ENCODE measurements at places on chromosomes 6 and 20.
A peak's percentile ranks its signal among the peaks of the same experiment; 100 is the strongest.

GRCh38 chr6:74717591-74717990, 488.3 kb downstream of the COL12A1 start:
- H3K27ac ChIP-seq = no peak overlapping the region
- H3K4me3 ChIP-seq = no peak overlapping the region
- no peak for DNase-seq
- H3K4me1 ChIP-seq = no peaks in the 10 kb centered on the region

- no peak for DNase-seq
- no peaks in the 10 kb centered on the region for H3K36me3 ChIP-seq
- peaks cover 31% of the 10 kb centered on the region for H3K27me3 ChIP-seq
- H3K4me3 ChIP-seq = no peak overlapping the region
- peaks cover 5% of the 10 kb centered on the region for H3K4me1 ChIP-seq
Observed at GRCh38 chr20:3728876-3729275, 3.6 kb upstream of the HSPA12B start.

GRCh38 chr6:80129485-80129884, 23.0 kb downstream of the BCKDHB start:
- no peak for DNase-seq
- H3K36me3 ChIP-seq = peaks cover 32% of the 10 kb centered on the region
- H3K4me1 ChIP-seq = no peaks in the 10 kb centered on the region
- H3K27ac ChIP-seq = no peak overlapping the region

GRCh38 chr6:92023410-92023966, 1395.9 kb downstream of the EPHA7 start:
- H3K27me3 ChIP-seq = no peaks in the 10 kb centered on the region
- H3K27ac ChIP-seq = no peak overlapping the region
- H3K36me3 ChIP-seq = no peaks in the 10 kb centered on the region
- no peak for DNase-seq
- no peaks in the 10 kb centered on the region for H3K4me1 ChIP-seq
- H3K4me3 ChIP-seq = no peak overlapping the region

- H3K36me3 ChIP-seq = no peaks in the 10 kb centered on the region
- no peaks in the 10 kb centered on the region for H3K4me1 ChIP-seq
- H3K27me3 ChIP-seq = peaks cover 6% of the 10 kb centered on the region
- no peak overlapping the region for H3K4me3 ChIP-seq
Observed at GRCh38 chr6:163383912-163384311, 30.6 kb upstream of the QKI start.

DNA sequence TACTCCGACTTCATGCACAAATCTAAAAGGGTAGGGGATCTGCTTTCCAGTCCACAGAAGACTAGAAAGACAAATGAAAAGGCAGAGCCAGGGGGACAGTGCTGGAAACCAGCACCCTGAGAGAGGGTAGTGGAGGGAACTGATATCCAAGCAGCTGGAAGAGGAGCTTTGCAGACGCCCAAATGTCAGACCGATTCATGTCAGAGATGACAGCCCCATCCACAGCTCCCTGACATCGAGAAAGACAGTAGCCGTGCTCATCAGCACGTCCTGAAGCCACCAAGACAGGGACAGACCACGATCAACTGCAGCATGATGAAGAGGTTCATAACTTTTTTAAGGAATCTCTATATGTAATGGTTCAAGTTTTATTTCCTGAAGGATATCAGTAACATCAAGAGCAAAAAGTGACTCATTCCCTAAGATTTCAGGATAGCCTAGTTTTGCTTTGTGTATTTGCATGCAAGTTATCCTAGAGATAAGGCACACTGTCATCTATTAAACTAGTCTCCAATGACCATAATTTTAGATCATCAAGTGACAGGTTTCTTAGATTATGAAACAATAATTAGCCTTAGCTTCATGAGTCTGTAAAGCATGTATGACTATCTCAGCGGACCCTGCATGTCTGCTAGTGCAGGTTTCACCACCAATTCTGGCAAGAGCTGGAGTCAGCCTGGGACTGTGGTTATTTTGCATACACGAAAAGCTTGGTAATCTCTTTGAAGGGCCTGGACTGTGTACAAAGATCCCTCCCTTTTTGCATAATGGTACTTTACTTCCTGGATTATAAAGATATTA, 43.0 kb downstream of the PRDM1 start:
- H3K36me3 ChIP-seq = no peaks in the 10 kb centered on the region
- H3K4me3 ChIP-seq = no peak overlapping the region
- H3K4me1 ChIP-seq = peaks cover 18% of the 10 kb centered on the region
- H3K27ac ChIP-seq = no peak overlapping the region
- no peaks in the 10 kb centered on the region for H3K27me3 ChIP-seq

- DNase-seq = no peak
- no peak overlapping the region for H3K4me3 ChIP-seq
- H3K36me3 ChIP-seq = no peaks in the 10 kb centered on the region
- H3K4me1 ChIP-seq = peaks cover 3% of the 10 kb centered on the region
- H3K27ac ChIP-seq = no peak overlapping the region
Observed at GRCh38 chr6:80094017-80094416, 12.5 kb upstream of the BCKDHB start.

GRCh38 chr20:61932711-61933480, 132.8 kb downstream of the TAF4 start:
- no peak overlapping the region for H3K27ac ChIP-seq
- peaks cover 12% of the 10 kb centered on the region for H3K27me3 ChIP-seq
- no peaks in the 10 kb centered on the region for H3K36me3 ChIP-seq

- no peaks in the 10 kb centered on the region for H3K36me3 ChIP-seq
- H3K27ac ChIP-seq = no peak overlapping the region
- H3K4me1 ChIP-seq = no peaks in the 10 kb centered on the region
- no peaks in the 10 kb centered on the region for H3K27me3 ChIP-seq
- no peak overlapping the region for H3K4me3 ChIP-seq
- no peak for DNase-seq
Observed at GRCh38 chr6:40437631-40438030, 149.5 kb downstream of the LRFN2 start.

- peaks cover 2% of the 10 kb centered on the region for H3K4me1 ChIP-seq
- DNase-seq = no peak
- no peak overlapping the region for H3K27ac ChIP-seq
- H3K4me3 ChIP-seq = no peak overlapping the region
- H3K36me3 ChIP-seq = peaks cover 17% of the 10 kb centered on the region
Observed at GRCh38 chr20:35947489-35947888, 6.8 kb downstream of the SCAND1 start.

- no peaks in the 10 kb centered on the region for H3K27me3 ChIP-seq
- no peak overlapping the region for H3K4me3 ChIP-seq
- H3K36me3 ChIP-seq = no peaks in the 10 kb centered on the region
Observed at GRCh38 chr6:77092971-77093370, 370.3 kb downstream of the HTR1B start.

GRCh38 chr6:112680091-112680490, 333.0 kb downstream of the RFPL4B start:
- no peak for DNase-seq
- no peak overlapping the region for H3K27ac ChIP-seq
- no peak overlapping the region for H3K4me3 ChIP-seq
- peaks cover 4% of the 10 kb centered on the region for H3K27me3 ChIP-seq

DNA sequence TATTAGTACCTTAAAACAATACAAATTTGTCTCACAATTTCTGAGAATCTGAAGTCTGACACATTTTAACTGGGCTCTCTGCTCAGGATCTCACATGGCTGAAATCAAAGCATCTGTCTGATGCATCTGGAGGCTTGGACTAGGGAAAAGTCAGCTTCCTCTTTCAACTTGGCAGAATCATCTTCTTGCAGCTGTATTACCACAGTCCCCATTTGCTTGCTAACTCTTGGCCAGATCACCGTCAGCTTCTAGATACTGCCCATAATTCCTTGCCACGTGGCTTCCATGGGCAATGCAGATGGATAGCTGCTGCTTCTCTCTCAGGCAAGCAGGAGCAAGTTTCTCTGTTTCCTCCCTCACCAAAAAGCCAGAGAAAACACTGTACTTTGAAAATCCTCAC, 1106.4 kb upstream of the CITED2 start:
- H3K36me3 ChIP-seq = no peaks in the 10 kb centered on the region
- no peaks in the 10 kb centered on the region for H3K4me1 ChIP-seq
- no peaks in the 10 kb centered on the region for H3K27me3 ChIP-seq
- DNase-seq = no peak
- H3K4me3 ChIP-seq = no peak overlapping the region

DNA sequence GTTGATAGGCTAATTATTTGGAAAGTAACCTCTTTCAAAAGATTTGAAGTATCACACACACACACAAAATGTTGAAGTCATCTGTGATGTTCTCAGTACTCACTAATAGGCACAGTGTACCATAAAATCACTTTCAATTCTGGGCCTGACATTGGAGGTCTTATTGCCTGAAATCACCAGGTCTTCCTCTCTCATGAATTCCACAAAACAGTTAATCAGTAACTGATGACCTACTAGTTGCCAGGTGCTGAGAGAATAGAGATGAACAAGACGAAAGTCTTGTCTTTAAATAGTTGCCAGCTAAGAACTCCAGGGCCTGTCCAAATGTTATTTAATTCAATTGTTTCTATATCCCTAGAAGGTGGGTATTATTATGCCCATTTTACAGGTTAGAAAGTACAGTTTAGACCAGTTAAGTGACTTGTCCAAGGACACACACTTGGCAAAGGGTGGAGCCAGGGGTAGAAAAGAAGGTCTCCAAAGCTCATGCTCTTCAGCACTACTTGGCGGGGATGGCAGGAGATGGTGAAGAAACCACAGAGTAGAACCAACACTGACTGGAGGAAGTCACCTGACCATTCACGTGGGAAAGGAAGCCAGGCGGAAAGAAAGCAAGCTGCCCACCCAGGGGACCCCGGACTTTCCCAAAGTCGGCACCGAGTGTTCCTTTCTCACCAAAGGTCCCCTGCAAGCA, 116.4 kb downstream of the KIF6 start:
- no peak overlapping the region for H3K27ac ChIP-seq
- H3K36me3 ChIP-seq = no peaks in the 10 kb centered on the region
- no peak for DNase-seq

DNA sequence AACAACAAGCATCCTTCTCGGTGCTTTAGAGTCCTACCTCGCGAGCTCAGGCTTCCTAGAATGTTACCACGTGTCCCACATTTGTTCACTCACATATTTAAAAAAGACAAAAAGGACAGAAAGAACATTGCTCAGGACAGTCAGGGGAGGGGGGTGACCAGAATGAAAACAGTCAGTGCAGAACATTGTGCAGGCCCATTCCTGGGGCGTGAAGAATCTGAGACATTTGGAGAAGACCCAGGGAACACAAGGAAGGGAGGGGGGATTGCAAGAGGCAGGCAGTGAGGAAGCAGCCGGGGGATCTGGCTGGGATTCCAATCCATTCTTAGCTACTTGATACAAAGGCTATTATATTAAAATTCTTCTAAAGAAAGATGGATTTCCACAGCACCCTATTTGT, 270.4 kb upstream of the CITED2 start:
- H3K4me3 ChIP-seq = no peak overlapping the region
- no peak overlapping the region for H3K27ac ChIP-seq
- DNase-seq = no peak
- H3K36me3 ChIP-seq = peaks cover 3% of the 10 kb centered on the region
- peaks cover 3% of the 10 kb centered on the region for H3K27me3 ChIP-seq
- peaks cover 5% of the 10 kb centered on the region for H3K4me1 ChIP-seq

- H3K4me3 ChIP-seq = no peak overlapping the region
- no peaks in the 10 kb centered on the region for H3K36me3 ChIP-seq
- H3K27ac ChIP-seq = no peak overlapping the region
- no peaks in the 10 kb centered on the region for H3K4me1 ChIP-seq
- DNase-seq = no peak
Observed at GRCh38 chr6:75101896-75102295, 104.0 kb downstream of the COL12A1 start.

DNA sequence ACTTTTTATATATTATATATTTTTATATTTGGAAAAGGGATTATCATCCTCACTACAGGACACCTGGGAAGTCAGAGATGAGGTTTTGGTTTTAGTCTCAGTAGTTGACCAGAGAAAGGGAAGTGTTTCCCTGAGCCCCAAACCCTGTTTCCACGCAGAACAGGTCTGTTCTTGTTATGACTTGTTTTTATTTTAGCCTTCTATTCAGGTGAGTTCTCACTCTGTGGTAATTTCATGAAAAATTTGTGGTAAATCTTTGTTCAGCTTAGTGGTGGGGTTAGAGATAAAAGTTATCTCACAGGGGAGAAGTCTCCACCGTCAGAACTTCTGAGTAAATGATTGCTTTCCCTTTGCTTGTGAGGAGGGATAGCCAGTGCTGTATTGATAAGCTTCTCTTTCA, 224.9 kb downstream of the FARS2 start:
- H3K36me3 ChIP-seq = peaks cover 10% of the 10 kb centered on the region
- no peak overlapping the region for H3K4me3 ChIP-seq
- H3K27ac ChIP-seq = peak overlapping the region; percentile 81
- H3K4me1 ChIP-seq = peaks cover 4% of the 10 kb centered on the region
- H3K27me3 ChIP-seq = no peaks in the 10 kb centered on the region
- DNase-seq = no peak

DNA sequence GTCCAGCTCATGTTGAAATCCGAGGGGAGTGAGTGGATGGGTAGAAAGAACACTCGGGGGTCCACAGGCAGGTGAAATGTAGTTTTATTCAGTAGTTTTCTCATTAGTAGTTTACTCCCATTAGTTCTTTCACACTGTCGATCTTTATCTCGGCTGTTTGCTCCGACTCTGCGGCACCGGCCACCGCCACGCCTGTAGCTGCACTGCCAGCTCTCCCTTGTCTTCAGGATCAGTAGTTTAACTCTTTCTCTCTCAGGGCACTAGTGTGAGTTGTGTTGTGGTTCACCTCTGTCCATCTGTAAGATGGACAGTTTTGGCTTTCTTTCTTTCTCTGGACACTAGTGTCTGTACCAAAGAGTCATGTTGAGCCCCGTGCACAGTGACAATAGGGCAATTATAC, 195.7 kb downstream of the LMBRD1 start:
- H3K36me3 ChIP-seq = no peaks in the 10 kb centered on the region
- H3K4me1 ChIP-seq = no peaks in the 10 kb centered on the region
- no peak overlapping the region for H3K4me3 ChIP-seq
- no peak for DNase-seq

DNA sequence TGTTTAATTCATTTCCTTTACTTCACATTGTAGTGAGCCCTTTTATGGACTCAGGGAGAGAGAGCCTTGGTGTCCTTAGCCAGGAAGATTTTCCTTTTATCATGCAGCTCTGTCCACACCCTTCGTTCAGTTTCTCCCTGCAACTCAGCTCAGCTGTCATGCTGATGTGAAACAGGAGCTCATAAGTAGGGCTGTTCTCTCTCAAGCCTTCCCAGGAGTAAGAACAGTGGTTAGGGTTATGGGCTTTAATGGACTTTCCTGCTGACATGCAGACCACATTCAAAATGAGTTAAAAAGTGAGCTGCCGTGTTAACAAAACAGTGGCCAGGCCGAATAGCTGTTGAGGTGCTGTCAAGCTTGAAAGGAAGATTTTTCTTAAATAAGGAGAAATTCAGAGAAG, 104.1 kb downstream of the BCKDHB start:
- no peak overlapping the region for H3K27ac ChIP-seq
- H3K4me3 ChIP-seq = no peak overlapping the region

GRCh38 chr6:106885679-106886078, 88.8 kb downstream of the CD24 start:
- H3K27me3 ChIP-seq = peaks cover 1% of the 10 kb centered on the region
- H3K36me3 ChIP-seq = no peaks in the 10 kb centered on the region
- H3K27ac ChIP-seq = no peak overlapping the region
- H3K4me3 ChIP-seq = no peak overlapping the region

GRCh38 chr6:13536796-13537526, 37.4 kb upstream of the SIRT5 start:
- H3K36me3 ChIP-seq = no peaks in the 10 kb centered on the region
- no peak for DNase-seq
- no peak overlapping the region for H3K27ac ChIP-seq
- H3K27me3 ChIP-seq = no peaks in the 10 kb centered on the region
- H3K4me3 ChIP-seq = no peak overlapping the region

GRCh38 chr6:150866147-150866990, 867 bp downstream of the MTHFD1L start:
- DNase-seq = peak; percentile 35
- peak overlapping the region; percentile 39 for H3K27ac ChIP-seq
- H3K36me3 ChIP-seq = peaks cover 2% of the 10 kb centered on the region
- H3K4me1 ChIP-seq = peaks cover 13% of the 10 kb centered on the region
- H3K27me3 ChIP-seq = peaks cover 2% of the 10 kb centered on the region
- H3K4me3 ChIP-seq = peak overlapping the region; percentile 92

Data from memory B cell (primary cell).